ENCODE measurements at places on chromosomes 7 and 10. TPM values are rescaled to one million over a fixed set of nuclear protein-coding genes. Genes with fewer than 3 reads are reported as not detected.

The SKIDA1 gene
- 11.7 TPM for polyA plus RNA-seq

The ERVW-1 gene
- 1.0 TPM for polyA plus RNA-seq

The SLIT1 gene
- polyA plus RNA-seq = 8.0 TPM

The ORAI2 gene
- polyA plus RNA-seq = 19.8 TPM

The PIP gene
- polyA plus RNA-seq = not detected

DNA sequence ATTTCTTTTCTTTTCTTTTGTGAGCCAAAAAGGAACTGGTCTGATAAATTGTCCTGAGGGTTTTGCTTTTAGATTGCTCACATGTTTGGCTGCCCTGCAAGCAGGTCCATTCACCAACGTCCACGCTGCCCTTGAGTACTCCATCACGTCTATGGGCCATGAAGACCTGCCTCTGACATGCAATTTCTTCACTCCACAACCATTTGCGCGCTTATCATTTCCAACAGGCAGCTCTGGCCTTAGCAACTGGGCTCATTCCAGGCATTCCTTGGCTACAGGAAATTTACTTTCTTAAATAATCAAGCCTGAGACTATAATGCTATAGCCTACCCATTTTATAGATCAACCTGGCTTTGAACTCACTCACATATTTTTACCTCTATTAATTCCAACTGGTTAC is 408.3 kb upstream of the C7orf33 start:
- DNase-seq = no peak

DNA sequence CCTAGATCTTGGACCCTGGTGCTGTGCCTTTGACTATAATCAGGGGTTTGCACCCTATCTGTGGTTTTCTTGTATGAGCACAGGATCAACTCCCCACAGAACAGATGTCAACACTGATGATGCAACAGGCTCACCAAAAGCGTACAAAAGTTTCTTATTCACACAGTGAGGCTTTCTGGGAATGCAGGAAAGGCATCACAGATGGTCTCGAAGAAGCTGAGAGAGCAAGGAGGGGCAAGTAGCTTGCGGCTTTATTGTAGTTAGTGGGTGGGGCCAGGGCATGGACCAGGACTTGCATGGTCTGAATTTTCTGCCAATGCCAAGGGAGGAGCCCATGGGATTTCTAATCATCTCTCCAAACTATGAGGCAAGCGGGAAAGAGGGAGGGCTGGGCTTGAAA is 46.2 kb downstream of the SEC61G start:
- no peak for DNase-seq

DNA sequence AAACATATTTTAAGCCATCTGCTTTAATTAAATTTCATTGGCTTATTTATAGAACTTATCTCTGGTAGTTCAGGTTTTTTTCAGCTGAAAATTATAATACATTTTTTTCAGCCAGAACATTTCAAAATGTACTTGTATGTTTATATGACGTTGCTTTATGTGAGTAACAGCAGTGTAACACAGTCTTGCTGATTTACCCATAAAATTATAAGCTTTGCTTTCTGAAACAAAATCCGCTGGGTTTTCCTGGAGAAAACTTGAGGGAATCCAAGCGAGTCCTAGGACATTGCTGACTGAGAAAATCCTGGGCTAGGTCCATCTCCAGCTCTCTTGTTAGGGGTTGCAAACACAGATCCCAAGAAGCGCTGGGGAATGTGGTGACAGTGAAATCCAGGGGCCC is 112.2 kb upstream of the GATA3 start:
- no peak for DNase-seq

- no peak for DNase-seq
These were observed 446.6 kb upstream of the SORCS1 start for GRCh38 chr10:107611115-107611514.

GRCh38 chr7:46672861-46673260 is 751.8 kb upstream of the IGFBP3 start:
- DNase-seq = no peak

DNA sequence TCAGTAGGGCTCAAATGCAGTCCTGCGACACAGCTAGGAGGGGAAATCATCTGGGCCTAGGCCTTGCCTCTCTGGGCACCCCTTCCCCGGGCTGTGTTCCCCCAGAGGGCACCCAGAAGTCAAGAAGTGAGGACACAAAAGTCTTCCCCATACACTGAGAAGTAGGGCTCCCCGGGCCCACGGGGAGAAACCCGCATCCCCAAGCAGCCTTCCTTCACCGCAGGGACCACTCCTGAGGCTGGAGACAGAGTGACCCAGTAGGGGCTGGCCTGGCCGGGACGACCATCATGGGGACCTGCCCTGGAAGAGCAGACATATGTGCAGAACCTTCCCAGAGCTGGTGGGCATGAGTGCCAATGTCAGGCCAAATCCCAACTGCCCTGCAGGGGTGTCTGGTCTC is 163.5 kb downstream of the GFRA1 start:
- no peak for DNase-seq

DNA sequence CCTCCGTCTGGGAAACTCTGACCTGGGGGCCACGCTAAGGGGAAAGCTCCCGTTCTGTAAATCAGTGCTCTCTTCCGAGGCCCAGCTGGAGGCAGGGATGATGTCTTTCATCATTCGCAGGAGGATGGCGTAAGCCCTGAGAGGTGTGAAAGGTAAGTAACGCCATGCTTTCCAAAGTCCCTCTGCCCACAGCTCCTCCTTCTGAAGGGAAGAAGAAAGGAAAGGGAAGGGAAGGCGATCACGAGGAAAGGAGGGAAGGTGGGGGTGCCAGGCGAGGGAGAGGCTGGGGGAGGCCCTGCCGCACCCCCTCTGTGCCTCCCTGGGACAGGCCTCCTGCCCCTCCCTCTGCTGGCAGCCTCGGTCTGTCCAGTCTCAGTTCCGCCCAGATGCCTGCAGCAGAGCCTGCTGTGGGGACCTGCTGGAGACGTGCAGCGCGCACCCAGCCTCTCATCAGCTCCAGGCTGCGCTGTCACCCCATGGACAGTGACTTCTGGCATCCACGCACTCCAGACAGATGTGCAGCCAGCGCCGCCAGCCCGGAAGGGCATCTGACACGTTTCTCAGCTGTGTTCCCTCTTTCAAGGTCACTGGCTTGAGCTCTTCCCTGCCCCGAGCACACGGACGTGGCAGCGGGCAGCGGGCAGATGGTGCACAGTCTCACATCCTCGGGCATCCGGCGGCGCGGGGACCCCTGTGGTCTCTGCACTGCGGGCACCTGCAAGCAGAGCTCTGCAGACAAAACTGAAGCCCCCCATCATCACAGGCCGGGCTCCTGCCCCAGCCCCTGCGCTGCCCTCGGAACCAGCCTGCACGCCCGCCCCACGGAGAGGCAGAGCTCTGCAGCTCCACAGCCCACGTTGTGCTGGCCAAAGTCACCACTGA is 60.6 kb downstream of the INSIG1 start:
- no peak for DNase-seq

- DNase-seq = no peak
These were observed 23.7 kb upstream of the ITGB1 start for GRCh38 chr10:32981760-32982159.

GRCh38 chr10:125232841-125233240 is 72.5 kb upstream of the CTBP2 start:
- DNase-seq = no peak

DNA sequence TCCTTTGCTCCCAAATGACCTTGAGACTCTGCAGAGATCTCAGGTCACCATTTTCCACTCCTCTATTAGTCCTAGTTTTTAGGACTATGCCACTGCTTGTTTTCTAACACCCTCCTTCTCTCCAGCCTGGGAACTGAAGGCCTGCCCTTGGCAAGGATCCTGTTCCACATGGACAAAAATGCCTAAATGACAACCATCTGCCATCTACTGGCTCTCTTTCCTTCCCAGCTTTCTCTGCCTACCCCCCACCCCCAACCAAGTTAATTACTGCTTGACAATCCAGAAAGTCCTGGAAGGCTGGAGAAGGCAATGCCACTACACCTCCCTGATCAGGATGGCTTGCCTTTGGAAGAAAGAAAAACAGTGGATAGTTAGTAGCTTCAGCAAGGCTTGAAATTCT is 44.8 kb upstream of the SP8 start:
- no peak for DNase-seq

All from left renal pelvis (tissue), 4 donors.